ENCODE measurements at places on chromosomes 3 and 15.

- peak; percentile 96 for DNase-seq
These were observed 185.7 kb downstream of the ARRDC4 start for GRCh38 chr15:98146031-98146820.

DNA sequence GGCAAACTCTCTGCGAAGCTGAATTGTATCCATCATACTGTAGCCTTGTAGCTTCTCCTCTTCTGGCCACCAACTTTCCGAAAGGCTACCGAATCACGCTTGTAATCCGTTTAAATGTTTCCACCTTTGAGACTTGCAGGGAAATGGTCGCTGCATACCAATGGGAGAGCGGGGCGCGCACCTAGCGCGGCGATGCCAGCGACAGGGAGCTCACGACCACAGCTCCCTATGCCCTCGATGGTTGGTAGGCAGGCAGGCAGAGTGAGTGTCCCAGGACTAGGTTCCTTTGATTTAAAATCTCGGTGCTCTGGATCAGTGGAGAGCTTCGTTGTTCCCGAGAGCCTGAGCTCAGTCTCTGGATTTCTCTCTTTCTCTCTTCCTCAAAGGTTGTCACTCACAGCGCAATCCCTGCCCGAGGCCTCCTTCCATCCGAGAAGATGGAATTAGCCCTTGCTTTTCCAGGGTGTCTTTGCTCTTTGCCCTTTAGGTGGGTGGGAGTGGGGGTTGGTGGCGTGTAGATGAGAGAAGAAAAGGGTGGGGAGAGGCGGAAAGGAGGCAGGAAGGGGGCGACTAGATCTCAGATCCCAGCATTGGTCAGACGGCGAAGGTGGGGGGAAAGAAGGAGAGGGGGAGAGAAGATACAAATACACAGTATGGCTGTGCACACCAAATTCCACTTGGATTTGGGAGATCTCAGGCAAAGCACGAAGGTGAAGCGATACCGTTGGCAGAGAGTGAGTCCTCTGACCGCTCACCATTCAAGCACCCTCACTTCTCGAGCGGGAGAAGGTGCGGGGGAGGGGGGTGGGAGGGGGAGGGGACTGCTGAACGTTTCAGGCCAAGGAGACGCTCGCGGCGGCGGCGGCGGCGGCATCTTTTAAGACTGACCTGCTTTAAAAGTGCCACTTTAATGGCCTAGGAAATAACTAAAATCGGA lies at the start of gene SLITRK3:
Gene SLITRK3, minus strand, starts transcription at position 745 of the 937 bp plus-strand sequence. CDS start 5,554 bp downstream, outside the sequence.
- DNase-seq: no peak

DNA sequence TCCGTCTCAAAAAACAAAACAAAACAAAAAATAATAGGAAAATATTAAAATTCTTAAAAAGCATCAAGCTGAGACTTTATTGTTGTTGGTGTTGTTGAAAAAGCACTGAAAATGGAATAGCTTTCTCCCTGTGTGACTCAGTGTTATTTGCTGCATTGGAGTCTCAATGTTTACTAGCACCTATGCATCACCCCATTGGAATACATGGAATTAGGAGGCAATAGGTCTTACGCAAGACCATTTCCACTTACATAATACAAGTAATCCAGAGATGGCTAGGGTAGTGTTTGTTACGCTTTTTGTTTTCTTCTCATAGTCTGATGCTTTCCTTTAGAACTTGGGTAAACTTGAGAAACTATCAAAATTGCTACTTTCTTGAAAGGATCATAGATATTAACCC lies 15.2 kb downstream of the GXYLT2 start:
- DNase-seq: no peak

DNA sequence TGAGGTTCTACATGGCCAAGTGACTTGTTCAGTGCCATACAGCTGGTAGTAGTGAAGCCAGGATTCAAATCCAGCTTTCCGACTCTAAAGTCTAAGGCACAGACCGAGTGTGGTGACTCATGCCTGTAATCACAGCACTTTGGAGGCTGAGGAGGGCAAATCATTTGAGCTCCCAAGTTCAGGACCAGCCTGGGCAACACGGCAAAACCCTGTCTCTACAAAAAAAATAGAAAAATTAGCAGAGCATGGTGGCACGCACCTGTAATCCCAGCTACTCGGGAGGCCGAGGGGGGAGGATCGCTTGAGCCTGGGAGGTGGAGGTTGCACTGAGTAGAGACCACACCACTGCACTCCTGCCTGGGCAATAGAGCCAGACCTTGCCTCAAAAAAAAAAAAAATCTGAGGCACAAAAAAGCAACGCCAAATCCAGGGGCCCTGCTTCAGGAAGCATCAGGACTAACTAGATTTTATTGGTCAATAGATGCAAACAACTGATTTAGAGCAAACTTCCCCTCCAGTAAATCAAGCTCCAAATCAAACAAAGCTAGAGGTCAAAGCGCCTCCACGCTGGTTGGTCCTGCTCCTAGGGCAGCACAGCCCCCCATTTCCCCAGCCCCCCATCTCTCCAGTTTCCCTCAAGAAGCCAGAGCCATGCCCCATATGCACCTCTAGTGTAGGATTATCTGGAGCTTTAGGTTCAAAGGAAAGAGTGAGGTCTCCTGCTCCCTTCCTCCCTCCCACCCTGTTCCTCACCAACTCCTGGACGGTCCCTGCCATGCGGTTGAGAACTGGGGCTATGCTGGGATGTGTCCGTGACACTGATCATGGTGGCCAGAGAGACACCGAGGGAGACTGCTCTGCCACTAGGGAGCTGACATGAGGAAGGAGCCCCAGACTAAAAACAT lies 2.9 kb upstream of the TNK2 start:
- no peak for DNase-seq

GRCh38 chr3:128931046-128931445 lies 51.6 kb downstream of the ACAD9 start:
- DNase-seq: no peak

DNA sequence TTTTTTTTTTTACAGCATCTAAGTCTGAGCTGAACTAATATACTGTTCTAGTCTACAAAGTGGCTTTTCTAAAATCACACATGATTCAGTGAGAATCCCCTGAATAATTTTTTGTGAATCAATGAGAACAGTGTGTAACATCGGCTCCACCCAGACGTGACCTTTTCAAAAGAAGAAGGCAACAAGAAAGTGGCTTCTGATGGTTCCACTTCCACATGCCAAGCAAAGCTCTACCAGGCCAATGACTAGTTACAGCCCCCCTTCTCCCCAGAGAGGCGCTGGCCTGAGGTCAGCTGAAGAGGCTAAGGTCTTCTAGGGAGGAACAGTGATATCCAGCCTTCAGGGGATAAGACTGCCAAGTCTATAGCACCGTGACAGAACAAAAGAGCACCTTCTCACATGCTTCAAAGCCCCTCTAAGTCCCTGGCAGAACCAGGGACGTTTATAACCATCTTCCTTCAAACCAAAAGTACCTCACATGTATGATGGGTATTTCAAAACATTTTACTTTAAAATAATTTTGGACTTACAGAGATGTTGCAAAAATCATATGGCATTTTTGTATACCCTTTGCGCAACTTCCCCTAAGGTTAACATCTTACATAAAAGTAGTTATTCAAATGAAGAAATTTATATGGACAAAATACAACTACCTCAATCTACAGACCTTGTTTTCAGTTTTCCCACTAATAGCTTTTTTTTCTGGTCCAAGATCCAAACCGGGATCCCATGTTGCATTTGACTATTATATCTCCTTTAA lies 177.9 kb downstream of the OSBPL10 start:
- DNase-seq: no peak

DNA sequence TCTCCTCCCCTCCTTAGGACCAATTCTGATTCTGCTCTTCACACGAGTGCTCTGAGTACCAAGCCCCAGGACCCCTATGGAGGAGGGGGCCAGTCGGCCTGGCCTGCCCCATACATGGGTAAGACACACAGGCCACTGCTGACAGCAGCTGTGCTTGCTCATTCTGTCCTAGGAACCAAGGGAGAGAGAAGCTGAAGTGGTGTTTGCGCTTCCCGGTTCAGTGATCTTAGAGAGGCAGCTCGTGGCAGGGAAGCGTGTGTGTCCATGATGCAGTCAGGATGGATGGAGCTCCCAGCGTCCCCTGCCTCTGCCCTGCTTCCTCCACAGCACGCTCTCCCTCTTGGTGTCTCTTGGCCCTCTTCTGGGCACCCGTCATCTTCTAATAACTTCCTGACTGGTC lies 77.6 kb downstream of the CRTC3 start:
- DNase-seq: peak; percentile 15

DNA sequence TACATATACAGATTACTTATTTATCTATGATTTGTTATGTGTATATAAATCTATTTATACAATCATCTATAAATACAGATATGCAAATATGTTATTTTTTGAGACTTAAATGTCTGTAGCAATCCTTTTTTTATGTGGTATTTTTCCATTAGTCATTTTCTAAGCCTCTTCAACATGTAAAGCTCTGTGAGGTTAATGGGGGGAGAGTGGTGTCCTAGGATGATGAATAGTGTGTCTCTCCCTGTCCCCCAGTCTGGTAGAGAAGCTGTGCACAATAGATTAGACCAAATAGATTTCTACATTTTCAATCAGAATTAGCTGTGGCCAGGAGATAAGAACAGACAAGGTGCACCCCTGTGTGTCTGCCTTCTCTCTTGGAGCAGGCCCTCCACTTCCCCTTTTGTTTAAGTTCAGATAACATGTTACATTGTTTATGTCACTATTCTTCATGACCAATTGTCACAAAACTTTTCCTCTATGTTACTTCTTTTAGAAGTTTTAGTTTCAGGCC lies 453.9 kb downstream of the LPP start:
- no peak for DNase-seq

DNA sequence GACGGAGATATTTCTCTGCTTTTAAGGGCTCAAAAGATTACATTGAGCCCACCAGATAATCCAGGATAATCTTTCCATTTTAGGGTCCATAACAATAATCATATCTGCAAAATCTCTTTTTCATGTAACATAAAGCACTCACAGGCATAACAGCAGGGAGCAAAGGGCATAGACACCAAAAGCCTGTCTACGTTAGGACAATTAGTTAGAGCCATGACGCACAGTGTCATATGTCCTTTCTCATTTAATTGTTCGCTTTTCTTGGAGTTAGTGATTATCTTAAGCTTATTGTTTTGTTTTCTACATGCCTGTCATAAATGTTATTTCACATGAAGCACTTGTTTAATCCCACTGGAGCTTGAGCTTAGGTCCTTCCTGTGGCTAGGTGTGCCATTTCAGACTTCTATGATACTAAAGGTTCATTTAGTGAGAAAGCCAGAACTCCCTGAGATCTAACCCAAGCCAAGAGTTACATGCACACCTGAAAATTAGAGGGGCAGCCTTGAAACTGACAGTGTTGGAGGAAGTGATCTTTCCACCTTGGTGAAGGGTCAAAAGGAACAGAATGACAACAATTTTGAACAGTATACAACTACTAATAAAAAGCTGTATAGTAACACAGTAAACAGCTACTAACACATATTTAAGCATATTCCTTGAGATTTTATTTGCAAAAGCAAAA lies 11.7 kb upstream of the HHATL start:
- DNase-seq: no peak

- no peak for DNase-seq
These were observed 18.5 kb downstream of the PLA2G4E start for GRCh38 chr15:42002333-42002732.

DNA sequence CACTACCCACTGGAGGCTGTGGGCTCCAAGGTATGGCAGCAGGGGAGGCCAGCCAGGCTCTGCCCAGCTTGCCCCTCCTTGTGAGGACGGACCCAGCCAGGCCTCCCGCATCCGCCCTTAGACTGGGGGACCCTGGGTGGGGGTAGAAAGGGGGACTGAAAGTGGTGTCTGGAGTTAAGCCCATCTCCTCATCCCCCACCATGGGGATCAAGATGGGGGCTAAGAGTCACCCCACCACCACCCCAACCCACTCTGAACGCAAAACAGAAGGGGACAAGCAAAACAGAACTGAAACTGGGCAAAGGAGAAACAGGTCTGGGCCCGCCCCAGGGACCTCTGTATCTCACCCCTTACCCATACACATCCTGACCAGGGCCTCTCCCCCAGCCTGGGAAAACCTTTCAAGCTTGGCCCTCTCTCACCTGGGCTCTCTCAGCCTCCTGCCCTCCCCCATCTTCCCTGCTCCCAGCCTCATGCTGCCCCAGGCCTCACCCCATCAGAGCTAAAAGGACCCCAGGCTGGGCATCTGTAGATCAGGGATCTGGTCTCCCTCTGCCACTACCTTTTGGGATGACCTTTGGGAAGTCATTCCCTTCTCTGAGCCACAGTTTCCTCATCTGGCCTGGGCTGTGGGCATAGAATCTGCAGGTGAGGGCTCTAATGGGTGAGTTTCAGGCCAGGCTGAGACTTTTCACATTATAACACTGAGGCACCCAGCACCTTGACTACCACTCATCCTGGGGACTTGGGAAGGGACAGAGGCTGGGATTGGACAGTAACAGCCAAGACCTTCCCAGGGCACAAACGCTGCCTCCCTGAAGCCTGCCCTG lies 30.0 kb upstream of the CYP11A1 start:
- DNase-seq: no peak

- DNase-seq: no peak
These were observed 182.1 kb upstream of the TSC22D2 start for GRCh38 chr3:150225986-150226385.

- DNase-seq: no peak
These were observed 205.9 kb downstream of the GABRG3 start for GRCh38 chr15:27176785-27177406.

- no peak for DNase-seq
These were observed 252.0 kb upstream of the PROK2 start for GRCh38 chr3:72036899-72037298.

GRCh38 chr15:76467136-76467535 lies 130.6 kb downstream of the ISL2 start:
- DNase-seq: no peak

GRCh38 chr3:110149763-110150162 lies 812.4 kb upstream of the DPPA4 start:
- no peak for DNase-seq

DNA sequence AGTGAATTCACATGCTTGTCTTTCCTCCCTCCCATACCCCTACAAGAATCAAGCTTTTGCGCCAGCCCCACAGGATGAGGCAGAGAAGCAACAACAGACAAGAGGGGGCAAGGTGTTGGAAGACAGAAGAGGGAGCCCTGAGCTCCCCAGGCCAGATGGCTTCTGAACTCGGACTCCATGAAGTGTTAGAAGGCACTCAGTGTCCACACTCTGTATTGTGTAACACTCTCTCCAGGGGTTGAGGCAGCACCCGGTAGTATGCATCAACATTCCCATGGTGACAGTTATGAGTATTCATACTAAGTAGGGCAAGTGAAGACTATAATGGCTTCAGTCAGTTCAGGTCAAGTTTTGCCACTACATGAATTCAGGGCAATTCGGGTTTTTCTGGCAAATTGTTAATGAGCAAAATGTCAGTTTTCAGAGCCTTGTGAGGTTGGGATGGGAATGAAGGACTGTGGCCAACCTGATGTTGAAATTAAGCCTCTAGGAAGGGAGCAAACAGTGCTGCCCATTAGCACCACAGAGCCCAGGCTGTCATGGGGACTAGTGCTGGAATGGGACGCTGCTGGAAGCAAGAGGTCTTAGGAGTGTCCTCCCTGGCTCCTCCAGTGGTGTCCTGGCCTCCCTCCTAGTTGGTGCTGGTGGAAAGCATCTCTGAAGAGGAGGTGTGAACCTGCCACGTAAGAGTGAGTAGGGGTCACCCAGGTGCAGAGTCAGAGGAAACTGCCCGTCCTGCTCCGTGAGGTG lies 79.4 kb downstream of the KLF15 start:
- no peak for DNase-seq

Data from NCI-H526 treated with DMSO at 0.1 percent for 48 hours (cell line).